ENCODE measurements at places on chromosomes 1 and 21.

DNA sequence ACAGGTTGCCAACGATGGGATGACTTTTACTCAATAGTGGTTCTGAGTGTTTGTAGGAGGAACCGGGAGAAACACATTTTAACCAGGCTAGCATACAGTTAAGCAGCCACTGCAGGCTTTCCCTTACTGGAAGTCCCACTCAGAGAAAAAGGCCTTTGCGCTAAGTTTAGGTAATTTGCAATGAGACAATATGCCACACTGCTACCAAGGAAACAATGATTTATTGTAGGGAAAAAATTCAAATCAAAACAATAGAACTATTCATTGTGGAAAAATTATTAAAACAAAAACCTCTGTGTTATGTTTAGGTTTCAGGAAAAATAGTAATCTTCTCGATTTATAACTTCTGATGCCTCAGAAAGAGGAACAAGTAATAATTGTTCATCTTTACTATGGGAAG is 51.4 kb upstream of the CR2 start:
- DNase-seq = no peak

GRCh38 chr1:229114315-229114714 is 156.6 kb upstream of the RAB4A start:
- DNase-seq = no peak

DNA sequence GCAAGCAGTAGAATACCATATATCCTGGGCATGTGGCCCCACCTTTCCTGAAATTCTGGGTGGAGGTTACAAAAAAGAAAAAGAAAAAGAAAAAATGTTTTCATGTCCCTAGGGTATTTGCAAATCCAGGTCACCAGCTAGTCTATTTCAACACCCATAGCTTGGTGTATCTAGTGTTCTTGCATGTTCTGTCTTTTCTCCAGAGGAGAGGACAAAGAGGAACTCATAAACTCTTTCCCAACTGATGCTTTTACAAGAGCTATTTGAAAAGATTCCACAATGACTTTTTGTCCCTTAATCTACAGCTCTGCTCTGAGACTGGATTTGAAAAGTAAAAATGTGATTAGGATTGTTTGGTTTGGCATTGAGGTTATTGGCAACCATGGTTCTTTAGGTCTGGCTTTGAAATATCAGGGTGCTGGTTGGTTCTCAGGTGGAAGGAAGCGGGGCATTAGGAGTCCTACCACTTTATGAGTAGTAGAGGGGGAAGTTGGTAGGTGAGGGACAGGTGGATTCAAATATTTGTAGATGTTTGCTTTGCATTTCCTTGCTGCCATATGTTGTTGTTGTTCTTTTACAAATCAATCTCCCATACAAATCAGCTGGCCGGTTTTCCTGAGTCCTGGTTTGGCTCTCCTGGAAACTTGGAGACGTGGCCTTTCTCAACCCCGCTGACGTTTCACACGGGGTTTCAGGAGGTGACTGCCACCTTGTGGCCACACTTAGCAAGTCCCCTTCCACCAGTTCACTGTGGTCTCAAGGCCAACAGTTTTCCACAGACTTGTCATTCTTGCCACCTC is 126.7 kb upstream of the KIAA0040 start:
- peak; percentile 71 for DNase-seq

DNA sequence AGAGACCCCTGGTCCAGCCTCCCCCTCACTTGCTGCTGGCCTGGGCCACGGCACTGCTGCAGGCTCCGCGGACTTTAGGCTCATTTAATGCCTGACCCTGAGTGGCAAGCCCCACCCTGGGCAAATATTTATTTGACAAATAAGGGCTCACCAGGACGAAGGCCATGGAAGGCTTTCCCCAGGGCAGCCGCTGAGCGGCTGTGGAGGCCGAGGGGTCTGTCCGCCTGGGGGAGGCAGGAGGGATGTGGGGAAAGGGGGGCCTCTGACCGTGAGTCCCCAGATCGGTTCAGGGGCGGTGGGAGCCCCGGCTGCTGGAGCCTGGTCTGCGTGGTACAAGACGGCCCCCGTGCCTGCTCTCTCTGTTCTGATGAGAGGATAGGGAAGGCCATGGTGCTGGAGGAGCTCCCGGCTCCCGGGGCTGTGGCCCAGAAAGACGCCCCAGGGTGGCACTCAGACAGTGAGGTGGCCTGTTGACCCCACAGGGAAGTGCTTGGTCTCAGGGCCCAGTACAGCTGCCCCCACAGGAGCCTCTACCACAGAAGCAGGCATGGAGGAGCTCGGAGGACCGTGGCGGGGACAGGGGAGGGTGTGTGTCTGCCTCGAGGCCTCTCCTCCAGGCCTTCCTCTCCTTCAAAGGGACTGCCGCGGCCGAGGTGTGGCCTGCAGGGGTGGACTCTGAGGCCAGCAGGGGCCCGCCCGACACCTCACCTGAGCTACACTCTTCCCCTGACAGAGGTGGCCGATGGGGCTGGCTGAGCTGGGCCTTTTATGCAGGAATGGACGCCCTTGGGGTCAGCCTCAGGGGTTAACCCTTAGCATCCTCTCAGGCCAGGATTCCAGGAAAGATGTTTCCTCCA is 9.1 kb upstream of the C1orf159 start:
- no peak for DNase-seq

DNA sequence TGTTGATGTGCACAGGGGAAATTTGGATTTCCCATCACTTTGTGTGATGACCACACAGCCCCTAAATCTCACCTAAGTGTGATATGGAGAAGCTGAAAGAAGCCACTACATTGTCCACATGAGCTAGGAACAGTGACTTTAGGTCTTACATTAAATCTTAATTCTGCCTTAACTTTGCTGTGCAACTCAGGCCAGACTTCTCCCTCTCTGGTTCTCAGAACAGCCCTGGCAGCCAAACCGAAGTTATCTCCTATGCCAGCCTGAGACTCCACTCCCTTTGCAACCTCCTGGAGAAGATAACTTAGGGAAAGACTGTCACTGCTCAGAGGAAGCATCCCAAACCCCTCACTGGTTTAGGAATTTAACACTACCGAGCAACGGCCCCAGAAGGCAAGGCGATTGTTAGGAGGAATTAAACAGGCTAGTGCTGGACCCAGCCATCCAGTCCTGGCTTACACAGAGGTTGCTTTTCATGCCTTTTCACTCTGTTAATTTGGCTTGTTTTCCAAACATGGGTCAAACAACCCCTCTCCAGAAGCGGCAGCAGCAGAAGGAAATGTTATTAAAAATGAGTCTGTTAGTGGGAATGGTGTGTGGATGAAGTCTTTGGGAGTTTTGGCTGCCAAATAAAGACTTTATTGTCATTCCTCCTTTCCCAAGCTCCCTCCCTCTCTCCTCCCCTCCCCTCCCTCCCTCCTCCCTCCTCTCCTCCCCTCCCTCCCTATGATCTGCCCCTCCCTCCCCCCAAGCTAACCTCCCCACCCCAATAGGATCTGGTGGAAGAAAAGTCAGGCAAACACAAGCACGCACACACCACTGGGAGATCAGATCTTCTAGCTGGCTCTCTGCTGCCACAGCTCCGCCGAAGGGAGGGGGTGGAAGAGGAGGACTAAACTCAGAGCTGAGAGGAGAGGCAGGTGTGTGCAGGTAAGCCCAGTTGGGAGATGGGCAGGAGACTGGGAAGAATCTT is at the start of gene PRELP:
TSS of gene PRELP (plus strand) at position 795 of the 970 bp plus-strand sequence. CDS start 7,379 bp downstream, outside the sequence.
- DNase-seq = no peak

DNA sequence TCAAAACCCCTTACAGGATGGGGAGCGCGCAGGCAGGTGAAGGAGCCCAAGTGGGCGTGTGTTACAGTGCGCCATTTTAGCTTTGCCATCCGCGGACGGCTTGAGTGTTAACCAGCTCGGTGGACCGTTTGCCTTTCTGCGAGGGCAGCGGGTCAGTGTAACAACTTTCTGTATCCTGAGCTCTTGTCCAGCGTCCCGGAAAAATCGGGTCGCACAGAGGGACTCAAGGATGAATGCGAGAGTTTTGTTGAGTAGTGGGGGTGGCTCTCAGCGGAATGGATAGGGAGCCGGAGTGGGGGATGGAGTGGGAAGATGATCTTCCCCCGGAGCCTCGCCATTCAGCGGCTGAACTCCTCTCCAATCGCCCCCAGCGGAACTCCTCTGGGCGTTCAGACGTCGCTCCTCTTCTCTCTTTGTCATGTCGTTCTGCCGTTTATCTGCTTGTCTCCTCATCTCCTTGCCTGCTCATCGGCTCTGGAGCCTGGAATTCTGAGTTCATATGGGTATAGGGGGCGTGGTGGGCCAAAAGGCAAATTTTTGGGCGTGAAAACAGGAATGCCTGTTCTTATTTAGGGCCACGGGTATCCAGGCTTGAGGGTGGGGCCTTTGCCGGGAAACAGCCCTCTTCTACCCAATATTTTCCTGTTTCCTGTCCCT is 295.4 kb downstream of the CTH start:
- DNase-seq = no peak

DNA sequence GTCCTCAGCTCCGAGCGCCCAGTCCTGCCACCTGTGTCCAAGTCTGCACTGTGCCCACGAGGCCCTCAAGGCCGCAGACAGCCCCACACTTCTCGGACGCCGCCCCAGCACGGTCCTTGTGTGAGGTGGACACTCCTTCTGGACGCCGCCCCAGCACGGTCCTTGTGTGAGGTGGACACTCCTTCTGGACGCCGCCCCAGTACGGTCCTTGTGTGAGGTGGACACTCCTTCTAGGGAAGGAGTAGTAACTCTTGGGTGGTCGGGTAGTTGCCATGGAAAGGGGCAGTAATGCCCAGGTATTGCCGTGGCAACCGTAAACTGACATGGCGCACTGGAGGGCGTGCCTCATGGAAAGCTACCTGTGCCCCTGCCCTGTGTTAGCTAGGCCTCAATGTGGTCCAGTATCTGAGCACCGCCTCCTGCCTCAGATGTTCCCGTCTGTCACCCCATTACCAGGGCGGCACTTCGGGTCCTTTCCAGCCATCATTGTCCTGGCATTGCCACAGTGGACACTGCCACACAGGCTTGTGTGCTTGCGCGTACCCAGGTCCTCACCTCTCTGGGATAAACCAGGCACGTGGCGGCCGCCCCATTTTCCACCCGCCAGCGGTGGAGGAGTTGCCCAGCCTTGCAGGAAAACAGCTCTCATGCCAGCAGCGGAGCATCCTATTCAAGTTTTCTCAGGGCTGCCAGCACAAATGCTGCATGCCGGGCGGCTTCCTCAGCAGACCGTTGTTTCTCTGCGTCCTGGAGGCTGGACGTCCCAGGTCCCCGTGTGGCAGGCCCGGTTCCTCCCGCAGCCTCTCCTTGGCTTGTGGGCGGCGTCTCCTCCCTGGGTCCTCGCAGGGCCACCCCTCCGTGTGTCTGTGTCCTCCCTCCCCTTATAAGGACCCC is 40.8 kb upstream of the POFUT2 start:
- DNase-seq = no peak

- no peak for DNase-seq
Observed at GRCh38 chr21:38228115-38228514, 28.7 kb upstream of the KCNJ15 start.

DNA sequence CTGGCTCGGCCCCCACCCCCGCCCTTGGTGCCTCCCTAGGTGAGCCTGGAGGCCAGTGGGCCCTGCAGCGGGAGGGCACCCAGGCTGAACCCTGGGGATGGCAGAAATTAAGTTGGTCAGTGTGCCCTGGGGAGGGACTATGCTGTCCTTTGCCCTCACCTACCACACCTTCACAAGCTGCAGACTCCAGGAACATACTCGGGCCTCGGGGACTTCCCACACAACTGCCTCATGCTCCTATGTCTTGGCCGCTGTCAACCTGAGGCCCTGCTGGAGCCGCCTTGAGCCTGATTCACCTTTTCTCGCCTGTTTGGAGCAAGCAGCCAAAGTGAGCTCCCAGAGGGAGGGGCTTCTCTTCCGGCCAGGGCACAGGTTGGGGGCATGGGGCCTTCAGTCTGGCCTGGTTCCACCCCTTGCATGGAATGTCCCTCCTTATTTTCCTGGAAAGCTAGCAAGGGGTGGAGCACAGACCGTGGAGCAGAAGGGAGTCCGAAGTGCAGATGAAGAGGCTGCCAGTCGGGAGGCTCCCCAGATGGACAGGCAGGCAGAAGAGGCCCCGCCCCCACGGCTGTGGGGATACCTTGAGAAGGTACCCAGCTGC is 24.7 kb downstream of the KNCN start:
- DNase-seq = no peak

DNA sequence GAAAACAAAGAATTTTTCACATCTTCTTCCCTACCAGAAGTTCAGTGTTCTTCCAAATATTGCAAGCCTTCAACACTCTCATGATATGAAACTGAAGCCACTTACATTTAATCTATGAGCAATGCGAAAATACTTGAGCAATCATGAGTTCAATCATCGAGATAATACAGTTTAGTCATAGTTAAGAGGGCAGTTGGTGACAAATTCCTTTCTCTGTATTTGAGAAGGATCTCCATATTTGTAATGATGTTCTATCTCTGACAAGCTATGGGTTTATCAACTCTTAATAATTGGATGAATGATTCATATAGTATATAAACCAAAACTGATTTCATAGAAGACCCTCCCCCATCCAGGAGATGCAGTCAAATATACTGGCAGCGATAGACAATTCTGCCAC is 29.7 kb upstream of the PYHIN1 start:
- no peak for DNase-seq

GRCh38 chr1:193525411-193525810 is 339.0 kb upstream of the B3GALT2 start:
- DNase-seq = no peak

- DNase-seq = no peak
Observed at GRCh38 chr1:226457307-226457712, 49.4 kb upstream of the PARP1 start.

GRCh38 chr1:82162486-82163420 is 362.0 kb downstream of the ADGRL2 start:
- no peak for DNase-seq

GRCh38 chr1:8831340-8831739 is 13.9 kb upstream of the RERE start:
- DNase-seq = no peak

- DNase-seq = peak; percentile 63
Observed at GRCh38 chr1:229579059-229579673, 20.7 kb upstream of the ABCB10 start.

GRCh38 chr1:205914155-205914507 is 29.1 kb downstream of the SLC26A9 start:
- no peak for DNase-seq

- DNase-seq = no peak
Observed at GRCh38 chr1:54813485-54814125, 12.5 kb upstream of the TTC22 start.

- DNase-seq = no peak
Observed at GRCh38 chr21:45244799-45245340, 42.8 kb downstream of the POFUT2 start.

DNA sequence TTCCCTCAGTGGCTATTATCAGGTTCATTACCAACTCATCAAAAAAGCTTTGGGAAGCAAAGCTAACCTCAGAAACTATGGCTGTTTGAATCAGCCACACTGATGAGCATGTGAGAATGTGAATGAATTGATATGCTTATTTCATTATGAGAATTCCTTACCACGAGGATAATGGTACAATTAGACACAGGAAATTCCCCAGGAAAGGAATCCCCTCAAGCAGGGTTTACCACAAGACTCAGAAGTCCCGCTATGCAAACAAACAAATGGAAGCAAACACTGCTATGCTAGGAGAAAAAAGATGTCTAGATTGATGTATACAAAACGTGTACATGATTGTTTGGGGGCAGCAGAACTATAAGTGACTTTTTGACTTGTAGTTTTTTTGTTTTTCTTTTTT is 205.0 kb downstream of the HMCN1 start:
- no peak for DNase-seq

GRCh38 chr1:201678264-201679101 is 139.6 kb downstream of the NAV1 start:
- no peak for DNase-seq

- no peak for DNase-seq
Observed at GRCh38 chr1:69121723-69122122, 446.0 kb upstream of the LRRC7 start.

- DNase-seq = no peak
Observed at GRCh38 chr1:1344655-1345361, 4.4 kb downstream of the DVL1 start.
